ENCODE measurements at places on chromosomes 16 and 17. TPM values are rescaled to one million over a fixed set of nuclear protein-coding genes. Genes with fewer than 3 reads are reported as not detected.

DNA sequence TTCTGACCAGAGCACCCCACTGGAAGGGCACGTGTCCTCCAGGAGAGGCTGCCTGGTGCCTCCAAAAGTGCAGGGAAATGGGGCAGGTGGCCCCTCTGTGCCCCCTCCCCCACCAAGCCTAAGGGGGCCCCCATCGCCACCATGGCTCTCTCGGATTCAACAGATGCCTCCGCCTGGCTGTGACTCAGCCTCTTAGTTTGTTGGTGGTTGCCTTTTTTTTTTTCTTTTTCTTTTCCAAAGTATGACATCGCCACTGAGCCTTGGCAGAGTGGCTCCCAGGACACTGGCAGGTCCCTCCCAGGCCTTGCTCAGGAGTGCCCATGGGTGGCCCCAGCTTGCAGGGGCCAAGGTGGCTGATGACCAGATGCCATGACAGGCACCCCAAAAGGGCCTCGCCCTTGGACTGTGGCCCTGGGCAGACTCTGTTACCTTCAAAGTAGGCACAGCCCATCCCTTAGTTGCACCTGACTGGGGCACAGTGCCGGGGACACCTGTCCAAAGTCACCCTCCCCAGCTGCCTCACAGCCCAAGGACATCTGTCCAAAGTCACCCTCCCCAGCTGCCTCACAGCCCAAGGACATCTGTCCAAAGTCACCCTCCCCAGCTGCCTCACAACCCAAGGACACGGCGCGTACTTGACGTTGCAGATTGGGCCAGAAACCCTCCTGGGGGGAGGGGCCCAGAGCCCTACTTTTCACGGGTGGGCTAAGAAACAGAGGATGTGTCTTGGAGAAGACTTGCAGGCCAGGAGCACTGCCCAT is 29.6 kb downstream of the NPTX1 start:
- DNase-seq, result no peak

- no peak for DNase-seq
Observed at GRCh38 chr17:64115822-64116534, 14.0 kb downstream of the ERN1 start.

GRCh38 chr17:38351412-38352222 is at the start of gene SOCS7:
SOCS7 (plus strand) TSS chr17:38351844; CDS start chr17:38352053, 209 bp downstream.
- peak; percentile 95 for DNase-seq

The C16orf96 gene
- 1.2 TPM for total RNA-seq

- DNase-seq, result no peak
Observed at GRCh38 chr17:15185625-15185991, 79.5 kb downstream of the PMP22 start.

GRCh38 chr17:27244011-27244410 is 49.9 kb upstream of the WSB1 start:
- DNase-seq, result no peak

DNA sequence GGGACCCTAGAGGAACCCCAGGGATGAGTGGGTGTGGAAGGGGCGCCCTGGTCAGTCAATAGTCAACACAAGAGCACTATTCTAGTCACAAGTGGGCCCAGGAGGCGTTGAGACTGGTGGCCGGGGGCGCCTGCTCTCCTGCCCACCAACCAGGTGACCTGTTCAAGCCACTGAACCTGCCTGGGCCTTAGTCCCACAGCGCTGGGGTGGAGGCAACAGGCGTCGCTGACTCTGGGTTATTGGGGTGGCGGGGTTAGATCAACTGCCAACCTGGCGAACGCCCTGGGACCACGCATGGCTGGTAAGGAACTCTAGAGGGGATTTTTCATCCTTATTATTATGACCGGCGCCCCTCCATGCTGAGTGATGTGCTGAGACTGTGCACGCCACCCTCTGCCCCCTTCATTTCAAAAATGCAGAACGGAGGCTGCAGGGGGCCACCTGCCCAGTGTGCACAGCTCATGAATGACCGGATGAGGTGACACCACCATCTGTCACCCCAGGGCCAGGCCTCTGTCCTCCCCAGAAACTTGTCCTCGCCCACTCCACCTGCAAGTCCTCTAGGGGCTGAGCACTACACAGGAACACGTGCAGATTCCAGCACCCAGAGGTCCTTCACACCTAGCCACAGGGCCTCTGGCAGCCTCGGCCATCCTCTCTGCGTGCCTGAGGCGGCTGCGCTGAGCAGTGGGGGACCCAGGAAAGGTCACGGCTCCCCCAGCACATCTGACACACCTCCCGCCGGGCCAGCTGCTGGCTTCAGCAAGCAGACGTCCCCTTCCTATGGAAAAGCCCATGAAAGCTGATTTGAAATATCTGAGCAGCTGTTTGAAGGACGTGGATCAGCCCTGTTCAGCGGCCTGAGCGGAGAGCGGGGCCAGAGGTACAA is 51.6 kb upstream of the DNAH17 start:
- DNase-seq, result no peak

The ZNF423 gene
- 39.6 TPM for total RNA-seq

DNA sequence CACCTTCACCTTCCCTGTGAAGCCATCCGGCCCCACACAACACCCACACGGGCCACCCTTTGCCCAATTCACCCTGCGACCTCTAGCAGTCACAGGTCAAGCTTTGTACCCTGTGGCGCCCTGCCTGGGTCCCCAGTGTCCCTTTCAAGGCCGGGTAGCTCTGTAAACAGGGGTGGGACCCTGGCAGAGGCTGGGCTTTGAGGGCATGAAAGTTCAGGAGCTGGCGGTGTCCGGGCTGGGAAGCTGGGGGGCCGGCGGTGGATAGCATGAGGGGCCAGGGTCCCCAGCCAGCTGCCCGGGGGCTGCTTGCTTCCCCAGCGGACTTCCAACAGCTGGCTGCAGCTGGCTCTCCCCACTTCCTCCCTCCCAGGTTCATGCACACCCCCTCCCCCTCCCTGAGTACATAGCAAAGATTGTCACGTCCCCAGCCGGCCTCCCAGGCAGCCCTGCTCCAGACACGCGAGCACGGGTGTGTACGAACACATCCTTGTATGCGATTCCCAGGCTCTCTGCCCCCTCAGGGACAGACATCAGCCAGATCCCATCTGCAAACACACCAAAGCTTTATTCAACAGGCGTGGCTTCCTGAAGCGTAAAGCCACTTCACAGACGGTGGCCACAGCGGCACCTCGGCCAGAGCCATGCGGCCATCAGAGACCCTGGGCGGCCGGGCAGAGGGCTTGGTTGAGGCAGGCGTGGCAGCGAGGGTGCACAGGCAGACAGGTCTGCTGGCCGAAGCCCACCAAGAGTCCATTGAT is 8.2 kb downstream of the NTHL1 start:
- DNase-seq, result no peak

GRCh38 chr16:71345031-71345430 is 13.5 kb upstream of the CALB2 start:
- peak; percentile 28 for DNase-seq

The ASB16 gene
- not detected for total RNA-seq

The STAT5A gene
- 14.6 TPM for total RNA-seq

- DNase-seq, result no peak
Observed at GRCh38 chr17:1324201-1324771, 44.8 kb downstream of the TRARG1 start.

- DNase-seq, result peak; percentile 62
Observed at GRCh38 chr17:77109764-77110359, 30.9 kb upstream of the SEC14L1 start.

- DNase-seq, result no peak
Observed at GRCh38 chr16:84115919-84116719, 623 bp downstream of the MBTPS1 start.

DNA sequence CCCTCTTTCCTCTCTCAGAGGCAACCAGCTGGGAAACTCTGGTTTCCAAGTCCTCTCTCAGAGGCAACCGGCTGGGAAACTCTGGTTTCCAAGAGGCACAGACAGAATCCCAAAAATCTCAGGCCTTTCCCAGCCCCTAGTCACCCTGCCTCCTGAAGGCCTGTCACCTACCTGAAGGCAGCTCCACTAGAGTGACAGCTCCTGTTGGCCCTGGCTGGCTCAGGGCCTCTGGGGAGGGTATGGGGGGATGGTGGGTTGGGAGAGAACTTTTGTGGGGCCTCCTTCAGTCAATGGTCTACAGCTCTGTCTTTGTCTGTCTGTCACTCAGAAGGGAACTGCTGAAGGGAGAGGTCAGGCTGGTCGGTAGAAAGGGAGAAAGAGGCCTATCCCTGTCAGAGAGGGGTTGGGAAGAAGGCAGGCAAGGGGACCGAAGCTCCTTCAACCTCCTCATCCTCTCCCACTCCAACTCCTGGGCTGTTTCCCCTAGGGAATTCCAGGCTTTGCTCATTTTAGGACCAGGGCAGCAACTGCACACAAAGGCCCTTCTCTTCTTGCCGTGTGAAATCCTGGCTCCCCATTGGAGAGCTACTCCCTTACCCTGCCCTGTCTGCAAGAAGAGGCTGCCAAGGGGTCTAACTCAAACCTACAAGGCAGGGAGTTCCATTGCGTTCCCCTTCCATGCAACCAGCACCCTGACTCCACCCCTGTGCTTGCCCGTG is 23.6 kb downstream of the COPZ2 start:
- DNase-seq, result no peak

DNA sequence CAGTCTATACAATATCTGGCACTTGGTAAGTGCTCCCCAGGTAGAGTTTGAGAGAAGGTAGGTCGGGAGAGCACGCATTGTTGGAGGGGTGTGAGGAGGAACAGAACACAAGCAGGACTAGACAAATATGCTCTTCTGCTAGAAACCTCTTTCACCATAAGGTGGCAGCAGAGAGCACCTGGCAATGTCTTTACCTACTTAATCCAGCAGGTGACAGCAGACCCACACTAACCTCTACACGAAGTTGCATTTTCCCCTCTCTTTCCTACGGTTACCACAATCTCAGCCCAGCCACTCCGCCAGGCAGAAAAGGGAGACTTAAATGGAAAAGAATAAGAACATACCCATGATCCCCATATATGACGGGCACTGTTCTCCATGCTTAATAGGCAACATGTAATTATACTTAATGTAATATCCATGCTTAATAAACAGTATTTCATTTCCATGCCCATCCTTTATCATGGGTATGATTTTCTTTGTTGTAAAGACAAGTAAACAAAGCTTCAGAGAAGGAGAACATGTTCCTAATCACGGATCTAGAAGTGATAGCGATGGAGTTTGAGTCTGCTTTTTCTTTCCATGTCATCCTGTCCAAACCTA is 55.1 kb upstream of the CCL2 start:
- DNase-seq, result peak; percentile 92

The SMPD3 gene
- total RNA-seq, result 0.31 TPM

DNA sequence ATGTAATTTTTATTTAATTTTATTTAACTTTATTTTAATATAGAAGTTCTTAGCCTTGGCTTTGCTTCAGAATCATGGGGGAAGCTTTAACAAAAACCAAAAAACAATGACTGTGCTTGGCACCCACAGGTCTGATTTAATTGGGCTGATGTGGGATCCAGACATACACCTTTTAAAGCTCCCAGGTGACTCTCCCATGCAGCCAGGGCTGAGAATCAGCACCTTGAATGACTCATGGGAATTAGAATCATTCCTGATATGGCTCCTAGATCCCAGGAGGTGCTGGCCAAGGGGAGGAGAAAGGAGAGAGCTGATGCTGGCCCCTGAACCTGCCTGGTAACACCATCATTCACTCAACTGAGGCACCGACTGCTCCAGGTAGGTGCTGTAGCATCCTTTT is 240.7 kb downstream of the PARN start:
- DNase-seq, result no peak

GRCh38 chr17:6090253-6090652 is 20.1 kb downstream of the WSCD1 start:
- DNase-seq, result no peak

The CDT1 gene
- 114 TPM for total RNA-seq

The COL1A1 gene
- total RNA-seq, result 27.9 TPM

The RRAD gene
- not detected for total RNA-seq

GRCh38 chr17:55284944-55285339 is 20.2 kb downstream of the HLF start:
- DNase-seq, result no peak

DNA sequence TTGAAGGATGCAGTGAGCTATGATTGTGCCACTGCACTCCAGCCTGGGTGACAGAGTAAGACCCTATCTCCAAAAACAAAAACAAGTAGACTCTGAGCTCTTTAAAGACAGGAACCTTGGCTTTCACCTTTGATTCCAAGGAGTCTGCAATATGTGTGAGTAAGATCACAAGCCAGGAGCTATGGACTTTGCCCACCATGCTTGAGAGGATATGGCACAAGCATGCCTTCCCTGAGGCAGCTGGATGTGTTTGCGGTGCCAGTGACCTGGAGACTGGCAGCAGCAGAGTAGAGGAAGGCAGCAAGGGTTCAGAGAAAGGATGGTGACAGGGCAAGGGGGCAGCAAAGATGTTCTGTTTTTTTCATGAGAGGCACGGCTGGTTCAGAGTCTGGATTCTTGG is 14.5 kb upstream of the PRKCA start:
- no peak for DNase-seq

DNA sequence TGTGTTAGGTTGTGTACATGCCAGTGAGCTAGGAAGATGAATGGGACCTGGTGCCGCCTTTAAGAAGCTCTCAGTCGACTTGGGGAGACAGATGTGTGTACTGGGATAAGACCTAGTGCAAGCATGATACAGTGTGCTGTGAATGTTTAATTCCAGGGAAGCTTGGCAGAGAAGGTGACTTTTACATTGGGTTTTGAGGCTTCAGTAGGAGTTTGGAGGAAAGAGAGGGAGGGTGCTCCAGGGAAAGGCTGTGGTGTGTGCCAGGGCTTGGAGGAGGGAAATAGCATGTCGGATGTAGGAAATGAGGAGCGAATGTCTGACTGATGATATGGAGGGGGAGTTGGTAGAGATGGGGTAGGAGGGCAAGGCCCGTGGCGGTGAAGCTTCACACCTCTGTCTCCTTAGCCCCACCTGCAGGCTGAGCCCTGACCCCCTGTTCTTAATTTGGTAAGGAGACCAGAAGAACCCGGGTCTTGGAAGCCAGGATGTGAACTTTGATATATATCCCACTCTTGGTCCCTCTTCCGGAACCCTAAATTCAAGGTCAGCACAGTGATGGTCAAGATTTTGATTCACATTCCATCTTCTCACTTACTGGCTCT is 76.6 kb downstream of the PLCG2 start:
- DNase-seq, result peak; percentile 63

The SEPHS2 gene
- total RNA-seq, result 35.2 TPM

The CCL1 gene
- not detected for total RNA-seq

The TCAP gene
- 0.74 TPM for total RNA-seq

DNA sequence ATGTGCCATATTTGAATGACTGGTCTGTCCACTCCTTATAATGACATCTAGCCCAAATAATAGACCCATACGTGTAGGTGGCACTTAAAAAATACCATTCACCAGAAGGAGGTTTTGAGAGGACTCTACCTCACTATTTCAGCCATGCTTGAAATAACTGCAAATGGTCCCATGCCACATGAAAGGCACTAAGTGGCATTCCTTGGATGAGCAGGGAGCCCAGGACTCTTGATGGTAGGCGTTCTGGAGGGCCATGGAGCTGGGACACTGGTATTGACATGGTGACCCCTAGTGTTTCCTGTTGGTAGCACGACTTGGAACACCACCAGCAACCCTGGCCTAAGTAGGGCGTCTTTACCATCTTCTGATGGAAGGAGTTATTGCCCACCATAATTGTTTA is 148.7 kb upstream of the ZFHX3 start:
- peak; percentile 92 for DNase-seq

All from GM23338 (cell line).